ENCODE measurements at places on chromosomes 2 and 18. TPM values are rescaled to one million over a fixed set of nuclear protein-coding genes. Genes with fewer than 3 reads are reported as not detected.
A peak's percentile ranks its signal among the peaks of the same experiment; 100 is the strongest.

Gene DRC1
- total RNA-seq, result not detected

Gene RMND5A
- total RNA-seq, result 36.1 TPM

Gene EGR4
- total RNA-seq, result not detected

DNA sequence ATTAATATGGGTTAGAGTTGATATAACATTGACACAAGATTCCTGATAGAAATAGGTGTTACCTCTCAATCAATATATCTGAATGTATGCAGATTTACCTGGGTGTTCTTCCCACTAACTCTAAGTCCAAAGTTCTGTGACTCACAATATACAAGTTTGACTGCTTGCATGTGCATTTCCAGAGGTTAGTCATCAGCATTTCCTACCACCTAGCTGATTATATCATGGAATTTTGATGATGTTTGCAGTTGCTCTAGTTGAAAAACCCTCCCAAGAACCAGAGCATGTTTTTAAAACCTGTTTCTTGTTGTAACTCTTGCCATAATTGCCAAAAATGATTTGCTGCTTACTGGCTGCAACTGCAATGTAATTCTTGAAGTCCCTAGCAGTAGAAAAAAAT lies 15.0 kb upstream of the DSG1 start:
- no peak overlapping the region for H3K27ac ChIP-seq
- H3K36me3 ChIP-seq, result no peaks in the 10 kb centered on the region
- H3K4me1 ChIP-seq, result no peaks in the 10 kb centered on the region
- no peaks in the 10 kb centered on the region for H3K27me3 ChIP-seq

DNA sequence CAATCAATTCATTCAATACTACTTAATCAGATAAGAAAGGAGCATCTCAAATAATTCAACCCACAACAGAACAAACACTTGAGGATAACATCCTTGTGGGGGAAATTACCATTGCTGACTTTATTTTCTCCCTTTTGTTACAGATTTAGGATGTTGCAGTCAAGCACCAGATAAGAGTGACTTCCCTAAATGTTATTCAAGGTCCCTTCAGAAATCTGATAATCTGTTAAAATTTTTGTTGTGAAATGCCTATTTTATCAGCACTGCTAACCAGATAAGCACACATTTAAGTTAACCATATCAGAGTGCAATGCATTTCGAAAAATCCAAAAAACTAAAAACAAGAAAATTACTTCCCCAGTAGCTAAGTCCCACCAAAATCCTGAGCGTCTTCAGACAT lies 33.5 kb downstream of the SUMO1 start:
- peaks cover 15% of the 10 kb centered on the region for H3K36me3 ChIP-seq
- H3K27me3 ChIP-seq, result peaks cover 3% of the 10 kb centered on the region
- H3K4me3 ChIP-seq, result no peak overlapping the region
- H3K4me1 ChIP-seq, result no peaks in the 10 kb centered on the region
- no peak overlapping the region for H3K27ac ChIP-seq
- no peak for DNase-seq

DNA sequence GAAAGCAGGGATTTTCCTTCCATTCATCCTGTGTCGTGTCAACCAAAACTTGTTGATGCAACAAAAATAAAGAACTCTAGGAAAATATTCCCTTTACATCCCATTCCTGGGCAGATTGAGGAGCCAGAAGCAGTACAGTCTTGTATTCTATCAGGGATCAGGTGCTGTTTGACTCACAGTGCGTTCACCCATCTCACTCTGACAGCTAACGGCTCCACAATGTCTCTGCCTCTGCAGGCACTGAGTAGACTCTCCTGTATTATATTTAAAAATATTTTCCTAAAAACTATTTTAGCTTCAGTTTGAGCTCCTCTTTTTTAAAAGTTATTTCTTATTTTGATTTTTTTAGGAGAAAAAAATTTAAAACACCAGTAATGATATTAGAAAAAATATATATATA lies 600.6 kb upstream of the SALL3 start:
- no peak overlapping the region for H3K27ac ChIP-seq
- H3K36me3 ChIP-seq, result no peaks in the 10 kb centered on the region
- no peaks in the 10 kb centered on the region for H3K27me3 ChIP-seq
- no peaks in the 10 kb centered on the region for H3K4me1 ChIP-seq
- no peak overlapping the region for H3K4me3 ChIP-seq

DNA sequence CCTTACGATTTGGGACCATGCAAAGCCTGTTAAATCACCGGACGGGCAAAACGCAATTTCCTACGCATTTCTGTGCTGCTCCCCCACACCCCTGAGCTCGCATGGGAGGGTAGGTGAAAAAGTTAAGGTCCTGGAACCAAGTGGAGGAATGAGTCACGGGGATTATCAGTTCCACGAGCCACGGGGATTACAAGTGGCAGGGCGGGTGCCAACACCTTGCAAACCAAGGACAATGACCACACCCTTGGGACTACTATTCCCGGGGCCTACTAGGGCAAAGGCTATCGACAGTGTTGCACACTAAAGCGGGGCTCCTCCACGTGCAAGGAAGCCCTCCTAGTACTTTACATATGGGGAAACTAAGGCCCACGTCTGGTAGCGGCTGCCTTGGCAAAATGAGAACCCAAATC lies 447 bp downstream of the RETSAT start:
- H3K4me1 ChIP-seq, result peaks cover 27% of the 10 kb centered on the region
- no peak for DNase-seq
- peak overlapping the region; percentile 92 for H3K4me3 ChIP-seq
- H3K36me3 ChIP-seq, result peaks cover 19% of the 10 kb centered on the region
- H3K27ac ChIP-seq, result peak overlapping the region; percentile 95
- no peaks in the 10 kb centered on the region for H3K27me3 ChIP-seq

- H3K27ac ChIP-seq, result no peak overlapping the region
- DNase-seq, result no peak
- no peaks in the 10 kb centered on the region for H3K36me3 ChIP-seq
- H3K4me1 ChIP-seq, result no peaks in the 10 kb centered on the region
- no peaks in the 10 kb centered on the region for H3K27me3 ChIP-seq
Observed at GRCh38 chr2:220185766-220186305, 558.4 kb downstream of the SLC4A3 start.

DNA sequence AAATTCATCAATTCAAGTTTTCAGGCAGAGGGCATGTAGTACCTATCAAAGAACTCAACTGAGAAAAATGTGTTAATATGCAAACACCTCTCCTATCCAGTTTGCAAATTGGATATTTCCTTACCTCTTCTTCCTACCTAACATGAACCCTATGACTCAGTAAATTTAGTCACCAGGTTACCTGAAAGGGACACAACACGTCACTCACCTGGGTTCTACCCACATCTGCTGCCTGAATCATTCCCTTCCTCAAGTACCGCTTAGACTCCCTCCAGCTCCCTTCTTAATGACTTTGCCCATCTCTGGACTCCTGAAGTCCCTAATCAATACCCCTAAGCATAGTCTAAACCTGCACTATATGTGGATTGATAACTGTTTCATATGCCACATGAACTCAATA lies 10.4 kb downstream of the ANKRD44 start:
- DNase-seq, result no peak
- H3K27ac ChIP-seq, result peak overlapping the region; percentile 78
- H3K36me3 ChIP-seq, result peaks cover 42% of the 10 kb centered on the region
- peak overlapping the region; percentile 39 for H3K4me3 ChIP-seq
- H3K27me3 ChIP-seq, result no peaks in the 10 kb centered on the region
